NCI-H69 (cell line): ENCODE measurements at places on chromosomes 5 and 9.
A peak's percentile ranks its signal among the peaks of the same experiment; 100 is the strongest.

DNA sequence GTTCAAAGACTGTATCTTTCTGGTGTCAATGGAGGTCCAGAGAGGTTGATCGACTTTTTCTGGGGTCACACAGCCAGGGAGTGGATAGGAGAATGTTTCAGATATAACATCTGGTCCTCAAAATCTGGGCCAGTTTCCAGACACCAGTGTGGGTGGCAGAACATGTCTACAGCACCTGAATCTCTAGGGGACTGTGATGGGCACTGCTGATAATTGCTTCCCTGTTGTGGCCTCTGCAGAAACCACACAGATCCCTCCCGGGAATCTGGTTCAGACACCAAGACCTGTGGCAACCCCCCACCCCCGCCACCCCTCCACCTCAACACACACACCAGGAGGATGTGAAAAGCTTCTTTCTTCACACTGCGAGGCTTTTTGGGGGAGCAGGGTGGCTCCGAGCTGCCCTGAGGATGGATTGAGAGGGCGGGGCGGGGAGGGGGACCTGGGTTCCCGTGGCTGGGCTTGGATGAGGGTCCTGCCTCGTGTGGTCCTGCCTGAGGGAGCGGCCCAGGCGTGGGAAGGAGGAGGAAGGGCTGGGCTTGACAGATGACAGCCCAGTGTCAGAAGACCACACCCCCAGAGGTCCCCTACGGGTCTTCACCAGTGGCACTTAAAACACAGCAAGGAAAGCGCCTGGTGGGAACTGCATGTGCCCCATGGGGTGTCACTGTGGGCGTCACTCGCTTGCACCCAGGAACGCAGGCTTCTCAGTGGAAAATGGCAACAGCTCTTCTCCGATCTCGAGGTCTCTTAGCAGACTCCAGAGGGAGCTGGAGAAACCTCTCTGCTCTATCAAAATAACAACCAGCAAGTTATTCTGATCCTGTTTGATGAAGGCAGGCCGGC, 55.2 kb downstream of the TRIP13 start:
- DNase-seq: peak; percentile 38

- DNase-seq: no peak
These were observed 554.4 kb downstream of the IRX1 start for GRCh38 chr5:4150067-4150466.

GRCh38 chr9:112569186-112569585, 82.6 kb downstream of the KIAA1958 start:
- DNase-seq: no peak

- peak; percentile 20 for DNase-seq
These were observed 1.2 kb downstream of the MAPK9 start for GRCh38 chr5:180290568-180291233.

DNA sequence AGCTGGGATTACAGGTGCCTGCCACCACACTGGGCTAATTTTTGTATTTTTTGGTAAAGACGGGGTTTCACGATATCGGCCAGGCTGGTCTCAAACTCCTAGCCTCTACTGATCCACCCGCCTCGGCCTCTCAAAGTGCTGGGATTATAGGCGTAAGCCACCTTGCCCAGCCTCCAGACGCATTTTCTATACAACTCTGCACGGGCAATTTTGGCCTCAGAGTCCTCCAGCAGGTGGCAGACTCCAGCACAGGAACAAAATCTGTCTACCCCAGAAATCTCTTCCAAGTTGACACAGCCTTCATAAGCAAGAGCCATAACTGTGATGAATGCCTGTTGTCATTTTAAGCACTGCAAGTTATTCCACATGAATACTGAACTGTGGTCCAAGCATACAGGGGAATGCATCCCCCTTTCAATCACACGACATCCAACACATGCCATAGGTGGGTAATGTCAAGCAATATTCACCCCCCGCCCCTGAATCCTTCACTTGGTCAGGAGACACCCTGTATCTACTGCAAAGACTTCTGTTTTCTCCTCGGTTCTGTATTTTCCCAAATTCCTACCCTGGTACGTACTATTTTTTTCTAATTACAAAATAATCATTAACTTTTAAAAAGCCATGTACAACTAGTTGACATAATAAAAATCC, 50.8 kb downstream of the ALDH7A1 start:
- peak; percentile 58 for DNase-seq

- DNase-seq: no peak
These were observed 369.1 kb downstream of the TAF11L14 start for GRCh38 chr5:18003312-18003711.

GRCh38 chr9:122144836-122145591, 14.6 kb downstream of the NDUFA8 start:
- DNase-seq: peak; percentile 10

- DNase-seq: no peak
These were observed 110.1 kb downstream of the CARTPT start for GRCh38 chr5:71829206-71829605.

GRCh38 chr5:98767581-98767980, 5.9 kb upstream of the RGMB start:
- DNase-seq: peak; percentile 43

DNA sequence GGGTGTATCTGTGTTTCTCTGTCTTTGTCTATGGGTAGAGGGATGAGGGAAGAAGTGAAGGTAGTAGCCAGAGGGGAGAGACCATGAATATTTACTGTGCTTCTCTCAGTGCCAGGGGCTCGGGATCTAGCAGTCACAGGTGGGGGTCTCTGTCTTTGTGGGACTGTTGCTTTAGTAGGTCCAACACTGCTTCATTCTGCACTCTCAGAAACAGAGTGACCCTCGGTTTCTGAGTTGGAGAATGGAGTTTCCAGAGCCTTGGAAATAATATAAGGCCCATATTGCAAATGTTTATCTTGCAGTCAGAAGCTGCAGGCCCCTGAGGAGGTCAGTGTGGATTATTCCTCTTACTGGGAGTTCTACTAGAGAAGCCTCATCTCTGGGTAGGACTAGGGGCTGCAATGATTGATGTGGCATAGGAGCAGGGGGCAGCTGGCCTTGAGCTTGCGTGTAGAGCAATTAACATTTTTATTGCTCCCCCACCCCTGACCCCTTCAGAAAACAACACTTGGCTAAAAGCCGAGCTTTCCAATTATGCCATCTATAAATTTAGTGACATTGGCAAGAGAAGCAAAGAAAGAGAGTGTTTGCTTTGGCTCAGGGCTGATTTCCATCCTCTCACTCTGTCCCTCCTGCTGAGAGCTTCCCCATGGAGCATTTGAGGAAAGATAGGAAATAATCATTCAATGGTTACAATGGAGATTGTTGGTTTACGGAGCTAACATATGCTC, 55.0 kb upstream of the TRPC7 start:
- DNase-seq: peak; percentile 79

GRCh38 chr9:71925834-71926233, 14.4 kb downstream of the C9orf85 start:
- DNase-seq: no peak

GRCh38 chr5:111254613-111255012, 30.4 kb downstream of the CAMK4 start:
- DNase-seq: peak; percentile 65

DNA sequence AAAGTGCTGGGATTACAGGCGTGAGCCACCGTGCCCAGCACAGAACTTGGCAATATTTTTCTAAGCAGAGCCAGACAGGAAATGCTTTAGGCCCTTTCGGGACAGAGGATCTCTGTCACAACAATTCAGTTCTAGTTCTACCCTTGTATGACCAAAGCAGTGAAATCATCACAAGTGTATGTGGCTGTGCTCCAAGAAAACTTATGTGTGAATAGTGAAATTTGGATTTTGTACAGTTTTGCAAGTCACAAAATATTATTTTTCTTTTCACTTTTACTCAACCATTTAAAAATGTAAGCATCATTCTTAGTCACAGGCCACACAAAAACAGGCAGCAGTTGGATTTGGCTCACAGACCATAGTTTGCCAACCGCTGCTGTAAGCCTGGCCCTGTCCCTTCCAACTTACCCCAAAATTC, 20.4 kb upstream of the PRUNE2 start:
- DNase-seq: no peak

GRCh38 chr9:131612851-131613250, 67.5 kb downstream of the PRRT1B start:
- DNase-seq: no peak

DNA sequence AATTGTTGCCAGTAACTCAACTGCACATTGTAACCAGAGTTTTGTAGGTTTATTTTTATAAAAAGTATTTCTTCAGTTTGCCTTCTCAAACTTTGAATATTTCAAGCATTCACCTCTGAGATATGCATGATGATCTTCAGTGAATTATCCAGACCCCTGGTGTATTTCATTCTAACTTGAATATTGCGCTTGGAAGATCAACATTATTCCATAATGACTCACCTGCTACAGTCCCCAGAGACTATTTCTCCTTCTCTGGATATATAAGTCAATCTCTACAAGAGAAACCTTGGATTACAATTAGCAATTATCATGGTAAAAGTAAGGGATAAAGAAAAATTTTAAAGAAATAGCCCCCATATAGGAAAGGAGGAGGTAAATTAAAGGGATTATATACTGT, 1041.0 kb downstream of the TLE1 start:
- DNase-seq: no peak

DNA sequence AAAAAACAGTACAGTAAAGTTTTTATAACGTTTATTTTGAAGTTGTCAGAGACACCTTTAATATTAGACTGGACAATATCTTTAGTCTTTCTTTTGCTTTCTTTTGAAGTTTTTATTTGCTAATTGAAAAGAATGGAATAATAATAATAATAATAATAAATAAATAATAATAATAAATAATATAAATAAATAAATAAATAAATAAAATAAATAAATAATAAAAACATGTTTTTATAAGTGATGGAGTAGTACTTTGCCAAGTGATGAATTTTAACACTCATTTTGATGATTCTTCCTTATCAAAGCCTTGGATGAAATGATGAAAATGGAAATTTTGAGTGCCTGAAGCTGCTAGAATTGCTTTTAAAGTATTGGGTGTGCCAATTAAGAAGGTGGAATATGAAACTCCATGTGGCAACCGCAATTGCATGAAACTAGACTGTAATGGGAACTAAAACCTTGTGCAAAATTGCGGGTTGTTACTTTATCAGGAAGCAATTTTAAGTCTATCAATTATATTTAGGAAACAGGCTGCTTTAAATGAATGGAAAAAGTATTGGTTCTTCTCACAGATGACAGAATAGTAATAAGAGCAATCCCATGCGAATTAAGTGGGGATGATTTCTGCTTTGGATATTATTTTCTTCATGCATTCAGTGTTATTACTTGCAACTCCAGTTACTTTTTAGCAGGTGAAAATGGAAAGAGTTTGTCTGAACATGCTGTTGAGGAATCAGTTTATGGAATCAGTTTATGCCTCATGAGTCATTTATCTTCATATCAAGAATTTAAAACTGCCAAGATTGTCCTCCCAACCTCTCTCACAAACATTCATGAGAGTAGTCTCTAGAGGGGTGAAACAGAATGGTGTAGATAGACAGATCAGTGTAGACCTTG, 4.6 kb downstream of the ANXA1 start:
- no peak for DNase-seq

- peak; percentile 56 for DNase-seq
These were observed 25.2 kb upstream of the PLAC8L1 start for GRCh38 chr5:146130440-146131045.

- DNase-seq: no peak
These were observed 25.8 kb downstream of the LYSMD3 start for GRCh38 chr5:90503596-90503995.

DNA sequence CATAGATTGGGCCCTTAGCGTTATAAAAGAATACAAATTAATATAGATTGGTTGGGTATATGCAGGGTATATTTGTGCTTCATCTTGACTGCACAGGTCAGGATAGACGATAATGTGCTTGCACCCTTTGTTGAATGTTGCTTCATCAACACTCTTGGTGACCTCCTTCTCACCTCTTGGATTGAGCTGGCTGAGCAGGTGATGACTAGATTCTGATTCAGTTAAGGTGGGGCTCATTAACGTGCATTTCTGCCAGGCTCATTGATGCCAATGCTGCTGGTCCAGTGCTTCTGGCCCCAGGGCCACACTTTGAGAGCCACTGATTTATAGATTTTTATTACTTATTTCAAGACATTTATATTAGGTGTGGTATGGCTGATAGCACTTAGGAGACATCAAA, 27.7 kb downstream of the PCSK5 start:
- no peak for DNase-seq

DNA sequence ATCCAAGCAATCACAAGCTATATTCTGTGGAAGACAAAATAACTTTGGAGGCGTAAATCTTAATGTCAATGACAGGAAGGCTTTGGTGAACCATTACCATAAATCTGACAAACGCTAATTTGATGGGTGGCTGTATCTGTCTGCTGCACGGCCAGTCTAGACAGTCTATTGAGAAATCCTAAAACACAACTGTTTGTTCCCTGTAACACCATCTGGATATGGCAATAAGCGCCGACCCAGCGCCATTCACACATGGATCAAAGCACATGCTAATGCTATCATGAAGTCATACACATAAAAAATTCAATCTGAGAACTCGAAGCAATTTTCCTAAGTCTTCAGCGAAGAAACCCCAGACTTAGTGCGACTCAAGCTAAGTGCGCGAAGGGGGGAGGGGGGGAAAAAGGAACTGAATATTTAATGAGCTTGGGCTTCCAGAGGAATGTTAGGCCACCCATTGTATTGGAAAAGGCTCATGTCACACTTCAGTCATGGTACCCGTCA, 95.1 kb downstream of the ARL15 start:
- DNase-seq: peak; percentile 82

DNA sequence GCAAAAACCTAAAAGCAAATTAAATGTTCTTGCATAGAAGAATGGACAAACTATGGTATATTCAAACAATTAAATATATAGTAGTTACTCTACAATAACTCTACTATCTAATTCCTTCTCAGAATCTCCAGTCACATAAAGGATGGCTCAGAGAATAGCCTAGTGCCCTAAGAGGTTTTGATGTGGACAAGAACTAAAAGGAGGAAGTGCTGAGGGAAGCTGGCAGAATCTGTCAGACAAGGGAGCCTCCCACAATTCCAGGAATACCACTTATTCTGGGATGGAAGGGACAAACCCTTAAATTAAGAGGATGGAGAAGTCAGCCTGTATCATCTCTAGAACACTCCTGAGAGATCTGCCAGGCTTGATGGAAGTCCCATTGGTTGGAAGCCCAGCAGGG, 30.4 kb downstream of the TNFSF8 start:
- no peak for DNase-seq

DNA sequence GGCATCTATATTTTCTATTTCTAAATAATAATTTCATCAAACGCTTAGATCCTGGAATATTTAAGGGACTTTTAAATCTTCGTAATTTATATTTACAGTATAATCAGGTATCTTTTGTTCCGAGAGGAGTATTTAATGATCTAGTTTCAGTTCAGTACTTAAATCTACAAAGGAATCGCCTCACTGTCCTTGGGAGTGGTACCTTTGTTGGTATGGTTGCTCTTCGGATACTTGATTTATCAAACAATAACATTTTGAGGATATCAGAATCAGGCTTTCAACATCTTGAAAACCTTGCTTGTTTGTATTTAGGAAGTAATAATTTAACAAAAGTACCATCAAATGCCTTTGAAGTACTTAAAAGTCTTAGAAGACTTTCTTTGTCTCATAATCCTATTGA, 1.1 kb downstream of the LRRC70 start:
- no peak for DNase-seq
